ENCODE measurements at places on chromosomes 6 and 20.

GRCh38 chr6:29603930-29604329 is 19.0 kb downstream of the OR2H2 start:
- H3K4me3 ChIP-seq: no peak overlapping the region
- no peak overlapping the region for H3K27ac ChIP-seq
- H3K36me3 ChIP-seq: peaks cover 86% of the 10 kb centered on the region
- peaks cover 15% of the 10 kb centered on the region for H3K4me1 ChIP-seq
- DNase-seq: no peak

DNA sequence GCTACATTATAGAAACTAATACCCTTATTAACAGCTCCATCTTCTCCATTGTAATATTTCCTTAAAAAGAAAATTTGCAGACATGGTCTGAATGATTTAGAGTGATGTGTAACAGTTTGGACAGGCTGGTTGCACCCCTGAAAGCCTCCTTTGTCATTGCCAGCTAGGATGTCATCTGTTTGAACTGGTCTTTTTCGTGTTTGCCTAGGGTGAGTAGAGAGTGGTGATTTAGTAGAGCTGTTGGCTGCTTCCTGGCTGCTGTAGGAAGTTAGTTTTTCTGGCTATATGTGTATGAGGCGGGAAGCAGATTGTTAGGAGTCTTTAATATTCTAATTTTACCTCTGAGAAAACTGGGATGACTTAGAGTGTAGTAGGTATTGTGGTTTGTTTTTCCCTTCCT is 101.1 kb downstream of the ZFAND3 start:
- H3K27me3 ChIP-seq: no peaks in the 10 kb centered on the region
- no peak overlapping the region for H3K4me3 ChIP-seq
- H3K4me1 ChIP-seq: peaks cover 20% of the 10 kb centered on the region
- DNase-seq: no peak
- peak overlapping the region; percentile 73 for H3K27ac ChIP-seq
- no peaks in the 10 kb centered on the region for H3K36me3 ChIP-seq

GRCh38 chr20:19956976-19957375 is 60.2 kb upstream of the NAA20 start:
- DNase-seq: no peak
- H3K36me3 ChIP-seq: no peaks in the 10 kb centered on the region
- peaks cover 48% of the 10 kb centered on the region for H3K4me1 ChIP-seq
- H3K4me3 ChIP-seq: no peak overlapping the region
- no peak overlapping the region for H3K27ac ChIP-seq

- 0 out of 2 replicates have a peak, but pooled peaks cover 5% of the 10 kb centered on the region for H3K36me3 ChIP-seq
- H3K27me3 ChIP-seq: no peaks in the 10 kb centered on the region
- DNase-seq: peak; percentile 36
- no peak overlapping the region for H3K4me3 ChIP-seq
- 0 out of 2 replicates have a peak, but pooled peaks cover 3% of the 10 kb centered on the region for H3K4me1 ChIP-seq
Measured at GRCh38 chr6:153023977-153024708, 21.6 kb upstream of the MTRF1L start.

DNA sequence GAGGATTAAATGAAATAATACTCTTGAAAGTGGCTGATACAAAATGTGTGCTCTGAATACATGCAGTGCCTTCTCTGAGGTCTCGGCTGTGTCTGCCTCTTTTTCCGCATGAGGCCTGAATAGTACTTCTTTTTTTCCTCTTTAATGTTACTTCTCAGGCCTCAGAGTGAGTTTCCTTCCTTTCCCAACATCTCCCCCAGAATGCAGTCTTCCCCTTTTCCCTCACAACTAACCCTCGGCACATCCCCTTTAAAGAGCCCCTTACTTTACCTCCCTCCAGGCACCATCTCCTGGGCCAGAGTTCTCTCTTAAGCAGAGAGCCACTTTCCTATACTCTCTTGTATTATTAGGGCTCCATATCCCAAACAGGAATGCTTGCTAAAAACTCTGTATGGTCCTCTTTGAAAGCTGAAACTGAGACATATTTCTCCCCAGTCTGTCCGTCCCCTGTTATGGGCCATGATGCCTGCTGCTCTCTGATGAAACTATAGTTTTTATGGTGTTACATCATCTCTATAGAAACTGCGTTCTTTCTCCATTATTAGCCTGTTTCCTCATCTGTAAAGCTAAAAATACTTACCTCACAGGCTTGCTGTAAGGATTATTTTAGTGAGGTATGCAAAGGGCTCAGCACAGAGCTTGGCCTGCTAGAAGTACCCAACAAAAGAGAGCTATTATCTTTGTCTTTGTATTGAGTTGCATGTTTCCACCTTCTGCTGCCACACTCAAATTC is 2.3 kb downstream of the PLAGL2 start:
- DNase-seq: no peak
- H3K36me3 ChIP-seq: peaks cover 16% of the 10 kb centered on the region
- no peaks in the 10 kb centered on the region for H3K27me3 ChIP-seq
- H3K4me3 ChIP-seq: peak overlapping the region; percentile 98

DNA sequence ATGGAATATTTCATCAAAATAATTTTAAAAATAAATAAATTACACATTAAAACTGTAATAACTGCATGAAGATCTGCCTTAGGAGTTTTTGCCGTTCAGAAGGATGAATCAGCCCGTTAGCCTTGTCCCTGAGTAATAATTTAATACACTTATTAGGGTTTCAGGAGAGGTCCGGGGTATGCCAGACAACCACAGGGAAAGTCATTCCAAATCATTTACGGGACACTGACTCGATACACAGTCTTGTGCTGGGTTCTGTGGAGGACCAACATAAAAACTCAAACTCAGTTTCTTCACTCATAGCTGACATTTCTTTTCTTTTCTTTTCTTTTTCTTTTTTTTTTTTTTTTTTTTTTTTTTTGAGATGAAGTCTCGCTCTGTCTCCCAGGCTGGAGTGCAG is 735 bp upstream of the LY6G6F start:
- H3K36me3 ChIP-seq: no peaks in the 10 kb centered on the region
- H3K4me1 ChIP-seq: peaks cover 19% of the 10 kb centered on the region
- no peak overlapping the region for H3K4me3 ChIP-seq
- H3K27me3 ChIP-seq: peaks cover 7% of the 10 kb centered on the region
- DNase-seq: no peak
- H3K27ac ChIP-seq: no peak overlapping the region

DNA sequence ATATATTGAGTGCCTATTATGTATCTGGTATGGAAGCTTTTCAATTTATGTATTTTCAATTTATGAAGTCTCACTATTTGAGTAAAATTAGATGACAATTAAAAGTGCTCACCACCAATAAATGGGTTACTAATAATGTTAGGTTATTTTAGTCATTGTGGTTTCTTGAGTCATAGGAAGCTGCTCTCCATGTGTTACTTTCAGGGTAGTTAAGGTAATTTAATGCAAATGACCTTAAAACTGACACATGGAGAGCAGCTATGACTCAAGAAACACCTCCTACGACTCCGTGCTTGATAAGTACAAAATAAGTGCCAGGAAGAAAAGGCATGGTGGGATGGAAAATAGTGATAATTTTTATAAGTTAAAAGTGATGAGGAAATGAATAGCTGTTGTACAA is 16.5 kb upstream of the TINAG start:
- no peak for DNase-seq
- H3K27me3 ChIP-seq: no peaks in the 10 kb centered on the region
- H3K36me3 ChIP-seq: no peaks in the 10 kb centered on the region
- no peak overlapping the region for H3K27ac ChIP-seq
- H3K4me1 ChIP-seq: peaks cover 3% of the 10 kb centered on the region

- no peak for DNase-seq
- H3K4me1 ChIP-seq: peaks cover 2% of the 10 kb centered on the region
- H3K4me3 ChIP-seq: no peak overlapping the region
- no peaks in the 10 kb centered on the region for H3K27me3 ChIP-seq
- no peak overlapping the region for H3K27ac ChIP-seq
Measured at GRCh38 chr20:19729672-19730071, 28.4 kb upstream of the RIN2 start.

- no peaks in the 10 kb centered on the region for H3K36me3 ChIP-seq
- no peak overlapping the region for H3K27ac ChIP-seq
- H3K27me3 ChIP-seq: peaks cover 15% of the 10 kb centered on the region
- H3K4me3 ChIP-seq: no peak overlapping the region
- DNase-seq: no peak
Measured at GRCh38 chr6:33029328-33030184, 20.2 kb upstream of the HLA-DOA start.

GRCh38 chr6:114339706-114340105 is 3.1 kb downstream of the HS3ST5 start:
- peak overlapping the region; percentile 98 for H3K4me3 ChIP-seq
- no peak for DNase-seq
- no peaks in the 10 kb centered on the region for H3K36me3 ChIP-seq

GRCh38 chr6:43093436-43094289 is 17.5 kb downstream of the PTK7 start:
- DNase-seq: no peak
- peaks cover 87% of the 10 kb centered on the region for H3K4me1 ChIP-seq
- H3K36me3 ChIP-seq: no peaks in the 10 kb centered on the region

- no peak overlapping the region for H3K4me3 ChIP-seq
- no peak overlapping the region for H3K27ac ChIP-seq
- H3K36me3 ChIP-seq: peaks cover 6% of the 10 kb centered on the region
- no peaks in the 10 kb centered on the region for H3K27me3 ChIP-seq
Measured at GRCh38 chr6:52403627-52404026, 16.5 kb upstream of the EFHC1 start.

GRCh38 chr20:21053002-21053762 is 53.0 kb downstream of the LINC00237 start:
- DNase-seq: peak; percentile 36
- peaks cover 23% of the 10 kb centered on the region for H3K4me1 ChIP-seq
- H3K27me3 ChIP-seq: no peaks in the 10 kb centered on the region
- peak overlapping the region; percentile 34 for H3K4me3 ChIP-seq

DNA sequence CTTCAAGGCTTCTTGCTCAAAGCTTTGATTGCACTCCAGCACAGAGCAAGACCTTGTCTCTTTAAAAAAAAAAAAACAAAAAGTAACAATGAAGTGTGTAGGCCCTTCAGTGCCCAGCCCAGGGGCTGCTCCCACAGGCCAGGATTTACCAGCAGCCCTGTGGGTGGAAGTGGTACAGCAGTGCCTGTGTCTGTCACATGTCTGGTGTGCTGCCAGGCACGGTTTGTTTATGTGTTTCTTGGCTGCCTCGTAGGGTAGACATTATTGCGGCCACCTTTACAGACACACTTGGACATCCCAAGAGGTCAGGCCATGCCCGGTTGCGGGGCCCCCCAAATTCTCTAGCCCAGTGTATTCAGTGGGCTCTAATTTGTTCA is 12.7 kb downstream of the DYNLRB1 start:
- no peaks in the 10 kb centered on the region for H3K4me1 ChIP-seq
- no peaks in the 10 kb centered on the region for H3K27me3 ChIP-seq
- no peak for DNase-seq
- no peak overlapping the region for H3K4me3 ChIP-seq
- H3K36me3 ChIP-seq: peaks cover 32% of the 10 kb centered on the region

DNA sequence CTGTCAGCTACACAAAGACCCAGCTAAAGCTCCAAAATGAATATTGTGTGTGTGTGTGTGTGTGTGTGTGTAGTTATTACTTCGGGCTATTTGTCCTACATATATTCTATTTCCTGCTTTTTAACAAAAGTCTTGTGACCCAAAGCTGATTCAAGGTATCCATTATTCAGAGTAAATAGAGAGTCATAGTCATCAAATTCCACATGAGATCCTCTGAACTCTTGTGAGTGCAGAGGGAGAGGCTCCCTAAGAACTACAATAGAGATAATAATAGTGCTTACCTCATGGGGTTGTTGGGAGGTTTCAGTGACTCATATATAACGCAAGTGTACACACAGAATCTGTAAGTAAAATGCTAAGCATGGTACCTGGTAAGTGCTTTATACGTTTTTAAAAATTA is 95.6 kb upstream of the SHLD1 start:
- no peak overlapping the region for H3K4me3 ChIP-seq
- H3K27ac ChIP-seq: no peak overlapping the region
- peaks cover 14% of the 10 kb centered on the region for H3K4me1 ChIP-seq
- no peaks in the 10 kb centered on the region for H3K36me3 ChIP-seq

DNA sequence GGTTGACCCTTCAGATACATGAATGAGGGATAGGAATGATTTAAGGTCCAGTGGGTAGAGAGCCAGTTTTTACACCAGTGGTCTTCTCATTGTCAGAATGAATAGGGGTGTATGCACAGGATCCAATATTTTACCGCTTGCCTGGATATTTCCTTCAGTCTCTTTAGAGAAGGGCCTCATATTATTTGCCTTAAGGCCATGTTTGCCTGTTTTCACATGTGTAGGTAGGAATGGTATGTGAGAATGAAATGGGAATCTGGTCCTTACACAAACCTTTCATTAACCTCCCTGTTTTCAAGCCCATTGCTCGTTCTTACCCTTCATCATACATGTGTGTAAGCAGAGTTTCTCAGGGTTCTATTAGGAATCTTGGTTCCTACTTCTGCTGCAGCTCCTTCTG is 62.4 kb downstream of the LIN28B start:
- no peaks in the 10 kb centered on the region for H3K27me3 ChIP-seq
- no peak for DNase-seq
- H3K36me3 ChIP-seq: no peaks in the 10 kb centered on the region
- peaks cover 47% of the 10 kb centered on the region for H3K4me1 ChIP-seq
- peak overlapping the region; percentile 39 for H3K27ac ChIP-seq

DNA sequence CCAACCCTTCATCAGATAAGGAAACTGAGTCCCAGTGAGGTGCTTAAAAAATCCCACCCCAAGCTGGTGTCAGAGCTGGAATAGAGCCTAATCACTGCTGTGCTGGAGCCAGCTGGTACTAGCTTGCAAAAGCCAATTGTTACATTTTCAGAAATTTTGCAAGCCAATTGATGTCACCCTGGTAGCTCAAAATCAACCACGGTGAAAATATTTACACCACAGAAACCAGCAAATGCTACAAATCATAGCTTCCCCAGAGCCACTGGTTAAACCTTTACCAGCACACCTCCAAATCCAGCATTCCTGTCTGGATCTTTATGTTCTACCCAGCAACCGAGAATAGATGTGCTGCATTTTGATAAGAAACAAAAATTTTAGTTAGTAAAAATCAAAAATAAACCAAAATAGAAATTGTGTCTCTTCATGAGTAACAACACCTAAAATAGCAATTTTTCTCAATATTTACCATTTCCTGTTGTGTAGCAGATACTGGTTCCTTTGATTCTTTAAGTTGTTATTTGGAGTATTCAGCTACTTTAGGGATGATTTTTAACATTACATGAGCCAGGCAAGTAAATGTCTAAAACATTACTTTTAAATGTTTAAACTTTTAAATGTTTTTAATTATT is 7.2 kb upstream of the LCA5 start:
- peak overlapping the region; percentile 2 for H3K4me3 ChIP-seq
- peaks cover 34% of the 10 kb centered on the region for H3K4me1 ChIP-seq
- DNase-seq: no peak
- peaks cover 11% of the 10 kb centered on the region for H3K36me3 ChIP-seq
- H3K27me3 ChIP-seq: no peaks in the 10 kb centered on the region

GRCh38 chr20:61701802-61702201 is 363.9 kb downstream of the TAF4 start:
- H3K27me3 ChIP-seq: peaks cover 16% of the 10 kb centered on the region
- H3K27ac ChIP-seq: no peak overlapping the region
- H3K4me3 ChIP-seq: no peak overlapping the region
- no peak for DNase-seq

Data from WTC11 (cell line).